Thymus (tissue), 14 donors: ENCODE measurements at places on chromosomes 16 and 17.

GRCh38 chr17:47279062-47279801 is 25.6 kb downstream of the ITGB3 start:
- DNase-seq, result peak; percentile 23

DNA sequence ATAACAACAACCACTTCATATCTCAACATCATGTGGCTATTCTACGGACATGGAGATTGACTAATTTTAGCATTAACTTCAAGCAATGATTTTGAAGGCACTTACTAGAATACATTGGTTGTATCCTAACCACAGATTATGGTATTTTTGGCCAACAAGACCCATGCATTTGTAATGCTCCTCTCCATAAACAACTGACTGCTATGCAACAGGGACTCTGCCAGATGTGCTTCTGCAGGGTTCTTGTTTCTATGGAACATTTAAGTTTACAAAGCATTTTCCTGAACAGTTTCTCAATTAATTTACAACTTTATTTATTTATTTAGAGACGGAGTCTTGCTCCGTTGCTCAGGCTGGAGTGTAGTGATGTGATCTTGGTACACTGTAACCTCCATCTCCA is 178.0 kb downstream of the PARN start:
- DNase-seq, result no peak

GRCh38 chr17:80498242-80498919 is 22.0 kb upstream of the NPTX1 start:
- DNase-seq, result no peak

DNA sequence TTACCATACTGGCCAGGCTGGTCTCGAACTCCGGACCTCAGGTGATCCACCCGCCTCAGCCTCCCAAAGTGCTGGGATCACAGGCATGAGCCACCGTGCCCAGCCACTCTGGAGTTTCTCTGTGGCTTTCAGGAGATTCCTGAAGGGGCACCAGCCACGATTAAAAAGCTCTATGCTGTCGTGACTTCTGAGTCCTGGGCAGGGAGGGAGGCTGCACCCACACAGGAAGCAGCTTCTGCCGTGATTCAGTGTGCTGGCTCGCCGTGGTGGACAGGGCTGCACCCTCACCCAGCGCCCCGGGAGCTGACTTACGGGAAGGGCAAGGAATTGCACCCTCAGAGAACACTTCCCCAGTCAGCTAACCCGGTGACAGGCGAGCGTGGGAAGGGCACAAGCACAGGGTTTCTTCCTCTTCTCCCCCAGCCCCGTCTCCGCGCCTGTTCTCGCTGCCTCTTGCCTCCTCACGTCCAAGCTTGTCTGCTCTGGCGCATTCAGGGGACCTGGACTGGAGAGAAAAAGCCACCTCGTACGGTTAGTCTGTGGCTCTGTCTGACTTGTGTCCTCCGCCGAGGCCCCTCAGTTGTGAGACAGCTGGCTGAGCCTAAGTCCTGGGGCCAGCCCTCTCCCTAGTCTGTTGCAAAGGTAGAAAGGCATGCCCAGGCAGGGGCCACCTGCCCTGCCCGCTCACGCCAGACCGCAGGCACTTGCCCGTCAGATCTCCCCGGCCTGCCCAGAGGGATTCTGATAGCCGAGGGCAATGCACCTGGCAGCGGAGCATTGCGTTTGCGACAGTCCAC is 145.0 kb downstream of the SEC14L1 start:
- no peak for DNase-seq
